ENCODE measurements at places on chromosomes 1 and 21. TPM values are rescaled to one million over a fixed set of nuclear protein-coding genes. Genes with fewer than 3 reads are reported as not detected.

SHISA4 gene
- total RNA-seq, result 3.9 TPM

NBPF4 gene
- total RNA-seq, result not detected

LRRC3 gene
- under 0.01 TPM for total RNA-seq

CSF1 gene
- 1.3 TPM for total RNA-seq

DDAH1 gene
- 1.6 TPM for total RNA-seq

LCE1F gene
- not detected for total RNA-seq

IL20 gene
- total RNA-seq, result not detected

CFHR4 gene
- not detected for total RNA-seq

ATF3 gene
- 31.7 TPM for total RNA-seq

PYHIN1 gene
- not detected for total RNA-seq

PDC gene
- not detected for total RNA-seq

NPHS2 gene
- total RNA-seq, result not detected

SLC25A24 gene
- 34.3 TPM for total RNA-seq

FOXD3 gene
- not detected for total RNA-seq

TNN gene
- not detected for total RNA-seq

TBX19 gene
- total RNA-seq, result 0.51 TPM

PAQR7 gene
- total RNA-seq, result 20.7 TPM

ARHGEF10L gene
- total RNA-seq, result 6.3 TPM

RNU1-1 gene
- total RNA-seq, result 5,262 TPM

OR2L13 gene
- total RNA-seq, result not detected

KANK4 gene
- total RNA-seq, result 0.13 TPM

SH2D1B gene
- 0.13 TPM for total RNA-seq

PTGFR gene
- 0.26 TPM for total RNA-seq

TESK2 gene
- total RNA-seq, result 1.6 TPM

CLDN8 gene
- total RNA-seq, result 0.26 TPM

FAM72C gene
- total RNA-seq, result not detected

BMP8A gene
- total RNA-seq, result not detected

GBP6 gene
- 67.2 TPM for total RNA-seq

MAN1C1 gene
- total RNA-seq, result under 0.01 TPM

F13B gene
- total RNA-seq, result not detected

GBP7 gene
- total RNA-seq, result not detected

SPRR1A gene
- not detected for total RNA-seq

ADORA1 gene
- not detected for total RNA-seq

GJA8 gene
- not detected for total RNA-seq

BTBD19 gene
- 0.77 TPM for total RNA-seq

NHLH1 gene
- not detected for total RNA-seq

COL11A1 gene
- under 0.01 TPM for total RNA-seq

AKR7A3 gene
- total RNA-seq, result 0.26 TPM

HPDL gene
- total RNA-seq, result 0.53 TPM

DIO1 gene
- not detected for total RNA-seq

LCE3A gene
- not detected for total RNA-seq

S100A7A gene
- not detected for total RNA-seq

SRSF4 gene
- 40.1 TPM for total RNA-seq

EVA1B gene
- 20.5 TPM for total RNA-seq

TDRD5 gene
- total RNA-seq, result not detected

PHLDA3 gene
- total RNA-seq, result 190 TPM

SPRR5 gene
- not detected for total RNA-seq

CACNA1S gene
- total RNA-seq, result not detected

CD5L gene
- not detected for total RNA-seq

AMY1A gene
- under 0.01 TPM for total RNA-seq

AMPD1 gene
- total RNA-seq, result not detected

ATP1A2 gene
- not detected for total RNA-seq

ANGPTL1 gene
- total RNA-seq, result not detected

CAMTA1 gene
- total RNA-seq, result 68.2 TPM

GPX7 gene
- 1.7 TPM for total RNA-seq

All from bronchial epithelial cell (primary cell).